ENCODE measurements at places on chromosomes 3 and 15. TPM values are rescaled to one million over a fixed set of nuclear protein-coding genes. Genes with fewer than 3 reads are reported as not detected.

DNA sequence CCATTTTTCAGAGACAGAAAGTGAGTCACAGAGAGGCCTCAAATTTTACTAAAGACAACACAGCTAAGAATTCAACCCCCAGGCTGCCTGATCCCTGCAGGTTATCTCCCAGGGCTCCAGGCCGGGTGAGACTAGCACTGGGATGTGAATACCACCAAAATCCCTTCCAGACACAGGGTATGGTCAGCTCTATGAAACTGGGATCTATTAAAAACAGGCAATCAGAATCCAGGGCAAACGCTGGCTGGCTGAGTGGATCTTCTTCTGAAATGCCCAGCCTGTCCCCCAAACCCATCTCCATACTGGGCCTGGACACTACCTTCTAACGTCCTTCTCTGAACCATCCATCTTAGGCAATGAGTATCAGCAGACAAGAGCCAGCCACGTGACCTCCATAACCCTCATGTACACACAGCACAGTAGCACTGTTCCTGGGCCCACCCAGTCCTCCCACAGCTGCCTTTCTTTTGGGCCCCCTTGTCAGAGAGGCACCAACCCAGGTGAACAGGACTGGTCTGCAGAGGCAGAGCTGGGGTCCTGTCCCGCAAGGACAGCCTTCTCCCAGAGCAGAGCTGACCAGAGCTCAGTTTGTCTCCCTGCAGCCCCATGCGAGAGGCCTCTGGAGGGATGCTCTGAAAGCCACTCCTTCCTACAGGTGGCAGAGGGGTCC is 1.9 kb downstream of the RAB6B start:
- H3K4me1 ChIP-seq, result no peaks in the 10 kb centered on the region
- H3K27ac ChIP-seq, result no peak overlapping the region
- H3K27me3 ChIP-seq, result 0 out of 2 replicates have a peak, but pooled peaks cover 8% of the 10 kb centered on the region
- no peak overlapping the region for H3K4me3 ChIP-seq

GRCh38 chr15:87300146-87300545 is 956.4 kb downstream of the NTRK3 start:
- no peaks in the 10 kb centered on the region for H3K4me1 ChIP-seq
- H3K27me3 ChIP-seq, result no peaks in the 10 kb centered on the region
- H3K4me3 ChIP-seq, result no peak overlapping the region
- no peak for DNase-seq
- no peak overlapping the region for H3K27ac ChIP-seq
- no peaks in the 10 kb centered on the region for H3K36me3 ChIP-seq

The CAMP gene
- total RNA-seq, result not detected

- no peak overlapping the region for H3K27ac ChIP-seq
- no peaks in the 10 kb centered on the region for H3K36me3 ChIP-seq
- H3K4me3 ChIP-seq, result no peak overlapping the region
- H3K4me1 ChIP-seq, result no peaks in the 10 kb centered on the region
Observed at GRCh38 chr3:4722103-4722502, 229.0 kb downstream of the ITPR1 start.

The SLC22A14 gene
- total RNA-seq, result not detected

GRCh38 chr15:93645594-93645993 is 556.6 kb upstream of the RGMA start:
- no peak overlapping the region for H3K4me3 ChIP-seq
- H3K27me3 ChIP-seq, result peaks cover 29% of the 10 kb centered on the region
- no peak overlapping the region for H3K27ac ChIP-seq
- no peaks in the 10 kb centered on the region for H3K4me1 ChIP-seq
- H3K36me3 ChIP-seq, result no peaks in the 10 kb centered on the region

The TMEM42 gene
- total RNA-seq, result 18.2 TPM

GRCh38 chr3:189529468-189529867 is 101.7 kb upstream of the TP63 start:
- H3K27me3 ChIP-seq, result no peaks in the 10 kb centered on the region
- no peak overlapping the region for H3K27ac ChIP-seq
- no peak for DNase-seq
- H3K4me3 ChIP-seq, result no peak overlapping the region
- no peaks in the 10 kb centered on the region for H3K36me3 ChIP-seq

The MFGE8 gene
- total RNA-seq, result 54.5 TPM

GRCh38 chr15:49734831-49735508 is 114.1 kb downstream of the DTWD1 start:
- H3K27me3 ChIP-seq, result no peaks in the 10 kb centered on the region
- H3K4me1 ChIP-seq, result no peaks in the 10 kb centered on the region
- H3K27ac ChIP-seq, result no peak overlapping the region
- no peaks in the 10 kb centered on the region for H3K36me3 ChIP-seq
- no peak for DNase-seq

DNA sequence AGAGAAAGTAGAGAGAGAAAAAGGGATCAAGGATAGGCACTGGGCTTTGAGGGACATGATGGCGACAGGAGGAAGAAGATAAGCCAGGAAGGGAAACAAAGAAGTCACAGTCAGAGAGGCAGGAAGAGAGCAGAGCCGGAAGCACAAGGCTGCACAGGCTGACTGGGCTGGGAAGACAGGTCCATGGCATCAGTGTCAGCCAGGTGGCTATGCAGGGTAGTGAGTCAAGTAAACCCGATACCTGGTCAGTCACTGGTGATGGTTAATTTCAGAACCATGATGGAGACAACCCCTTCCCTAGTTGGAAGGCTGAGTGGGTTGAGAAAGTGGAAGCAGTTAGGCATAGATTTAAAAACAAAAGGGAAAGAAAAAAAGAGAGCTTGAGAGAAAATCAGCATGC is 203.8 kb downstream of the EPHB1 start:
- H3K4me3 ChIP-seq, result no peak overlapping the region
- peaks cover 19% of the 10 kb centered on the region for H3K27me3 ChIP-seq
- no peak for DNase-seq
- H3K36me3 ChIP-seq, result no peaks in the 10 kb centered on the region

The TUSC7 gene
- not detected for total RNA-seq

The LDHAL6B gene
- total RNA-seq, result not detected

The GCNT3 gene
- total RNA-seq, result 0.52 TPM

GRCh38 chr3:9117220-9117619 is 132.2 kb downstream of the SRGAP3 start:
- H3K27ac ChIP-seq, result no peak overlapping the region
- H3K4me1 ChIP-seq, result no peaks in the 10 kb centered on the region
- no peaks in the 10 kb centered on the region for H3K36me3 ChIP-seq
- no peaks in the 10 kb centered on the region for H3K27me3 ChIP-seq
- no peak for DNase-seq

DNA sequence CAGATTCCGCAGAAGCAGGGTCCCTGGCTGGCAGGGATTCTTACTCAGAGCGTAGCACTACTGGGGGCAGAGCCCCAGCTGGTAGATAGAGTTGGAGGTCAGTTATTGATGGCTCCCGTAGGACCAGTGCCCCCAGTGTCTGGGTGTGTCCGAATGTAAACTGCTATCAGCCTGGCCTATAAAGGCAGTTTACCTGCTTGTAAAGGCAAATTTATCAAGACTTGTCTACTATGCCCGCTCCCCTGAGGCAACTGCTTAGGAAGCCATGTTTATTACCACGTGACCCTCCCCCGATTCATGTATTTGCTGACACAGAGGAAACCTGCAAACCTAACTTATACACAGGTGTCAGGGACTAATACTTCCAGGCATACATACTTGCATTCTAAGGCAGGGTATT is 607 bp upstream of the PPP1R14D start:
- DNase-seq, result no peak
- no peaks in the 10 kb centered on the region for H3K27me3 ChIP-seq

DNA sequence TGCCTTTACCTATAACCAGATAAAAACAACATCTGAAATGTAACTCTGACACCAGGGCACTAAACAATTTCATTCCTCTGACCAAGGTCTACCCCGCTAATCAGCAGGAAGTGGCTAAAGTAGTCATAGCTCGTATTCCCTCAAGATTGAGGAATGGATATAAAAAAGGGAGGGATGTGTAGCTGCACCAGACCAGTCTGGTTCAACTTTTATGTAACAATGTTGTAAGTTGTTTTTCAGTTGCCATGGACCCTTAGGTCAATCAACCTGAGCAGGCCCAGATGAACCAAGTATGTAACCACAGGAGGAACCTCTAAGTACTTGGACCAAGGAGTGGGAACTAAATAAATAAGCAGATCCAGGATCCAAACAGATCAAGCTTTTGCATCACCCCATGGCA is 28.4 kb upstream of the IFT57 start:
- no peak for DNase-seq
- no peaks in the 10 kb centered on the region for H3K27me3 ChIP-seq
- H3K36me3 ChIP-seq, result no peaks in the 10 kb centered on the region
- H3K4me1 ChIP-seq, result no peaks in the 10 kb centered on the region

DNA sequence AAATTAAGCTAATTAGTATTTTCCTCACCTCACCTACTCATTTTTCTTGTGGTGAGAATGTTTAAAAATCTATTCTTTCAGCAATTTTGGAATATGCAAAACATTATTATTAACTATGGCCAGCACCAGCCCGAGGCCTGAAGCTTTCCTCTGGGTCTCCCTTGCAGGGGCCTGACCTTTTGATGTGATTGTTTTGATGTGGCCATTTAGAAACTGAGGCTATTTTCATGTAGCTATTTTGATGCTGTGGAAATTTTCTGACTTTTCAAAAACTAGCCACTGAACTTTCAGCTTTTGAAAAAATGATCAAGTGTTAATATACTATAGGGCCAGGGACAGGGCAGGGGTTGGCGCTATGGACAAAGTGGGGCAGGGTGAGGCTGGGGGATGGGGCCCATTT is 8.2 kb upstream of the CCR9 start:
- H3K36me3 ChIP-seq, result no peaks in the 10 kb centered on the region
- no peaks in the 10 kb centered on the region for H3K27me3 ChIP-seq
- no peak overlapping the region for H3K4me3 ChIP-seq
- peaks cover 15% of the 10 kb centered on the region for H3K4me1 ChIP-seq
- no peak overlapping the region for H3K27ac ChIP-seq
- DNase-seq, result no peak

DNA sequence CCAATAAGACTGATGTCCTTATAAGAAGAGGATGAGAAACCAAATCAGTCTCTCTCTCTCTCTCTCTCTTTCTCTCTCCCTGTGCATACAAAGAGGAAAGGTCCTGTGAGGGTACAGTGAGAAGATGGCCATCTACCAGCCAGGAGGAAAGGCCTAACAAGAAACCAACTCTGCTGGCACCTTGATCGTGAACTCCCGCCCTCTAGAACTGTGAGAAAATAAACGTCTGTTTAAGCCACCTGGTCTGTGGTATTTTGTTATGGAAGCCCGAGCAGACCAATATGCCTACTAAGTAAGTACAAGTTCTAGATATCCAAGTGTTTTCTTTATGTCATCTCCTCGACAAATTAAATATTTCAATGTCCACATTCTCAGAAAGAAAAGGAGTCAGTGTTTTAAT is 44.9 kb upstream of the TMC3 start:
- no peaks in the 10 kb centered on the region for H3K36me3 ChIP-seq
- H3K4me3 ChIP-seq, result no peak overlapping the region
- H3K27ac ChIP-seq, result no peak overlapping the region

DNA sequence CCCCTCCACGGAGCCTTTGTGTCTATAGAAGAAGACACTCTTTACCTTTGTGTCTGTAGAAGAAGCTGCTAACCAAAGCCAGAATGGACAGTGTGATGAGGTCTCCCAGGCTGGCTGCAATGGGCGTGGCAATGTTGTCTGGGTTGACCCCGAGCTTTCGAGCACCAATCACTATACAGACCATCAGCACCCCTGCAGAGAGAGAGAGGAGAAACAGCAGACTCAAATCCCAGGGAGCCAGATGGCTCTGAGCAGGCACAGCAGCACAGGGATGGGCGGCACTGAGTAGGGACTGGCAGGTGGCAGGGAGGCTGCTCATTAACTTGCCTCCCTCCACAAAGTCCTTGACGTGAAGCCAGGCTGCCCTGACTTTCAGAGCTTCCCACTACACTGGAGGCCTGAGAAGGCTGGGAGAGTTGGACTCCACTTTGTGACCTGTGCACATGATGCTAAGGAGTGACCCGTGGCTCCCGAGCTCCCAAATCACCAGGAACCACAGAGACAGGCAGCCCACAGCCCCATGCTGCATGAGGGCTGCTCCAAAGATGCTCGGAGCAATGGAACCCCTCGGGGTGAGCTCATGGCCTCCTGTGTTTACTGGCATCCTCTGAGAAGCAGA is 53.9 kb downstream of the ROPN1B start:
- no peaks in the 10 kb centered on the region for H3K27me3 ChIP-seq
- DNase-seq, result no peak
- H3K36me3 ChIP-seq, result no peaks in the 10 kb centered on the region
- H3K27ac ChIP-seq, result no peak overlapping the region

The CKMT1A gene
- total RNA-seq, result 1.5 TPM

DNA sequence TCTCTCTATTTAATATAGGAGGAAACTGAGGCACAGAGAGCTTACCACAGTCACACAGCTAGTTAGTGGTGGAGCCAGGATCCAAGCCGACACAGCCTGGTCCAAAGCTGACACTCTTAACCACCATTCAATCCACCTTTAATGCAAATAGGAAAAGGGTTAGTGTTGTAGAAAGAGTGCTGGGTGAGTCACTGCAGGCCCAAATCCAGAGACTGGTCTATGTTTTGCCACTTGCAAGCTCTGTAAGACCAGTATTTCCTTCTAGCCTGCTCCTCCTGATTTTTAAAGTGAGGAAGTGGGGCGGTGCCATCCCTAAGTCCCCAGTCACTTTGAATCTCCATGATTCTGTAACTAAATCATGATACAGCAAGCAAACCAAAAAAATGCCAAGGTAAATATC is 111.0 kb downstream of the MECOM start:
- H3K27ac ChIP-seq, result no peak overlapping the region
- H3K4me1 ChIP-seq, result 0 out of 2 replicates have a peak, but pooled peaks cover 5% of the 10 kb centered on the region
- H3K36me3 ChIP-seq, result no peaks in the 10 kb centered on the region
- H3K27me3 ChIP-seq, result no peaks in the 10 kb centered on the region
- DNase-seq, result no peak
- H3K4me3 ChIP-seq, result no peak overlapping the region

DNA sequence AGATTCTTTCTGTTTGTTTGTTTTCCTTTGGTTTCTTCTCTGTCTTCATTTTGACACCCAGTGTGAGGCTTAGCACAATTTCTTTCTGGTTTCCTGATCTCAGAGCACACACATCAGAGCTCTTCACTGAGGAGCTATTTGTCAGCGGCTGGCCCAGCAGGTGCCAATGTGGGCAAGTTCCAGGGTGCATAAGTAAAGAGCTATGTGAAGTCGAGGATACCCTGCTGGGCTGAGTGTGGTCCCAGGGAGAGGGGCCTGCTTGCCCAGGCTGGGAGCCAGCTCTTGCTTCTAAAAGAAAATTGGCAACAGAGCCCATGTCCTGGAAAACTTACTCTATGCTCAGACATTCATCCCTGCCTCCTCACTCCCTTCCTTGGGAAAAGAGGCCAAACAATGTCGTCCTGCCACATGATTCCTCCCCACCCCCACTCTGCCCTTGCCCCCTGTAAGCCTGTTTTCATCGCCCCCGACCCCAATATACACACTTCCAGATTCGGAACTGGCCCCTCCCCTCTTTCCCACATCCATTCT is 101.2 kb downstream of the ST8SIA2 start:
- no peak for DNase-seq
- no peak overlapping the region for H3K27ac ChIP-seq
- peaks cover 65% of the 10 kb centered on the region for H3K27me3 ChIP-seq
